Stimulated activated CD4-positive, alpha-beta T cell treated with anti-CD3 and anti-CD28 coated beads, Interleukin-4, amount 100 ng/mL, for 1 hour (primary cell): ENCODE measurements at places on chromosomes 2 and 18.

- no peak for DNase-seq
Measured at GRCh38 chr2:10101491-10101890, 21.0 kb upstream of the RRM2 start.

DNA sequence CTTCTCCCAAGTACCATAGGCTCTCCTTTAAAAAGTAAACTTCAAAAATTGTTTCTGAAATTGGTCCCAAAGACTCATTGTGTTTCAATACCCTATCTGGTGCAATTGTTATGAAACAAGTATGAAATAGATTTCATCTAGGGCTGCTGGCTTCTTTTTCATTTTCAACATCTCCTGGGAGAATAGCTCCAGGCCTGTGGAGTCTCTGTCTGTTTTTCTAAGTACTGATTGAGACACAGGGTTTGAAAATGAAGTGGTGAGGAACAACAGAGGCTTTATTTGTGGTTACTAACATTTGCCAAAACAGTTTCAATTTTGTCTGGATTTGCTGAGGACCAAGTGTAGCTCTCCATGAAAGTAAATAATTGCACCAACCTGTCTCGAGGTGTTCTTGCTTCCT lies 315.9 kb upstream of the LRATD1 start:
- no peak for DNase-seq

DNA sequence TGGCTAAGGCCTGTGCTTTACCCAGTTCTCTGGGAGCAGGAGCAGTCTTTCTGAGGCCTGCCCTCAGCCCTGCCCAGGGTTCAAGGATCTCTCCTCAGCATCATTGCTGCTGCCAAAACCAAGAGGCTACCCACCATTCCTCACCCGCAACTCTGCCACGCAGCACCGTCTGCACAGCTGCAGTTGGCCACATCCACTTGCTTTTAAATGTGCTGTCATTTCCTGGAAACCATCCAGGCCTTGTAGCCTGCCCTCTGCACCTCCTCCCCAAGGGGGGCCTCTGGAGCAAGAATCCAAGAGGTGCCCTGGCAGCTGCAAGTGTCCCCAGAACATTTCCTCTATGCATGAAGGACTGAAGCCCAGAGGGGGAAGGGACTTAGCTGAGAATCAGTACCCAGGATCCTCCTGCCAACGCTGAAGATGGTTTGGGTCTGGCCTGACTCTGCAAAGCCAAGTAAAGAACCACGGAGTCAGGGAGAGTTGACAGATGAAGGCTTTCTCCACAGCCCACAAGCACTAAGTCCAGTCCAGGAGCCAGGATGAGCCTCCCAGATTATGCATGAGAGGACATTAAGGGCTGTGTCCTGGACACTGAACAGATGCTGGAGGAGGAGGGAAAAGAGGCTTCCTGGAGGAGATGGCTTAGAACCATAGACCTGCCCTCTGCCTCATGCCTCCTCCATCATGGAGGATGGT lies 14.9 kb downstream of the EMX1 start:
- no peak for DNase-seq

GRCh38 chr2:100718065-100718629 lies 101.8 kb upstream of the NPAS2 start:
- no peak for DNase-seq

DNA sequence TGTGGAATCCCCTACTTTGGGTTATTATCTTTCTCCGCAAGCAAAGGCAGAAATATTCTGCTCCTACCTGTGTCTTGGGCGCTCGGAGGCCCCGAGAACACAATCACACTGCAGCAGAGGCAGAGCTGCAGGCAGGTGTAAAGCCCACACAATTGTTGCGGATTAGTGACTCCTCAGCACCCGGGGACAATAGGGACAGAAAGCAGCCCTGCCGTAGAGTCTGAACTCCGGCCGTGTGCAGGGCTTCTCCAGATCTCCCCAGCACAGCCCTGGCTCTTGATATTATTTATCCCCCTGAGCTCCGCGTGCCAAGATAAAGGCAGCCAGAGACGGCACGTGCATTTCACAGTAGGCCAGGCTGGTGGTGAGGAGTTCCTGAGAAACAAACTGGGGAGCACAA lies 229.2 kb downstream of the EN1 start:
- no peak for DNase-seq

- no peak for DNase-seq
Measured at GRCh38 chr2:162037886-162038285, 36.1 kb downstream of the DPP4 start.

DNA sequence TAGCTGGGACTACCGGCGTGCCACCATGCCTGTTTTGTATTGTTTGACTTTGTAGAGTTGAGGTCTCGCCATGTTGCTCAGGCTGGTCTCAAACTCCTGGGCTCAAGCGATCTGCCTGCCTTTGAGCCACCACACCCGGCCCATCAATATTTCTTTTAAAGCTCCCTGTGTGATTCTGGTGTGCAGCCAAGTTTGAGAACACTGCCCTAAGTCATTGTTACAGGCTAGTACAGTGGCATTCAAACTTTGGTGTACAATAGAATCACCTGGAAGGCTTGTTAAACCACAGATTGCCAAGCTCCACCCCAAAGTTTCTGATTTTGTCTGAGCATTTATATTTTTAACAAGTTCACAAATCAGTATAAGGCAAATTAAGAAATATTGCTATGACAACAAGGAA lies 99.9 kb downstream of the RBBP8 start:
- DNase-seq, result no peak

DNA sequence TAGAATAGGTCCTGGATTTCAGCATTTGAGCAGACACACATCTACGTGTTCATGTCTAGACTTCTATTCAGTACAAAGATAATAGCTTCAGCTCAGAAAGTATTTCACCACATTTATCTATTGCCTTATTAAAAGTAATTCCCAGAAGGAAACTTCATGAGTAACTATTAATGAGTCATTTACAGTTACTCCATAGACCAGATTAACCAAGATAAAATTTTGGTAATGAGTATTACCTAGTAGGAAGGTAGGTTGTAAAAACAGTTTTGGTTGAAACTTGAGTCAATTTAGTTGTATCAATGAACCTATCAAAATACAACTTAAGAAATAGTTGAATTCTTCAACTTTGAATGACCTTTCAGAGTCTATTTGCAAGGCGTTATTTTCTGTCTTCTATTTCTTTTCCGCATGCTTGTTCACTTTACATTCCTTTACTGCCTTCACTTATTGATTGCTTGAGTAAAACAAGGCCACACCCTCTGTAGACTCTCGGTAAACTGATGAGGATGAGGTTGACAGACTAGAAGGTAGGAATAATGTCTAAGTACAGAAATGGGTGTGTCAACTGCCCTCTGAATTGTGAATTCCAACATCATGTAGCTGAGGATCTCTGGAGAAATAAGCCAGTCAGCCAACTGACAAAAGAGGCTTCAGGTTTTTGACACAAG lies 1165.6 kb upstream of the ZEB2 start:
- DNase-seq, result no peak

GRCh38 chr2:240579071-240579762 lies 7.3 kb upstream of the CAPN10 start:
- DNase-seq, result no peak

GRCh38 chr2:16750175-16750924 lies 84.7 kb upstream of the CYRIA start:
- DNase-seq, result no peak

DNA sequence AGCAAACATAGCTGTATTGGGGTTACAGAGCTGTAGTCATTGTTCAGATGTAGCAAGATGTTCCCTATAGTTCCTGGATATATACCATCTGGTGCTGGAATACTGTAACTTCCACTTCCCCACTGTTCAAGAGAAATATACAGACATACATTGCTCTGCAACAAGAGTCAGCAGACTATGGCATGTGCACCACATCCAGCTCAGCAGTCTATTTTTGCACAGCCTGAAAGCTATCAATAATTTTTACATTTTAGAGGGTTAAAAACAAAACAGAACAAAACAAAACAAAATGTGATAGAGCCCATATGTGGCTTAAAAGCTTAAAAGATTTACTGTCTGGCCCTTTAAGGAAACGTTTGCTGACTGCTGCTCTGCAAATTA lies 31.8 kb upstream of the VIT start:
- DNase-seq, result no peak

DNA sequence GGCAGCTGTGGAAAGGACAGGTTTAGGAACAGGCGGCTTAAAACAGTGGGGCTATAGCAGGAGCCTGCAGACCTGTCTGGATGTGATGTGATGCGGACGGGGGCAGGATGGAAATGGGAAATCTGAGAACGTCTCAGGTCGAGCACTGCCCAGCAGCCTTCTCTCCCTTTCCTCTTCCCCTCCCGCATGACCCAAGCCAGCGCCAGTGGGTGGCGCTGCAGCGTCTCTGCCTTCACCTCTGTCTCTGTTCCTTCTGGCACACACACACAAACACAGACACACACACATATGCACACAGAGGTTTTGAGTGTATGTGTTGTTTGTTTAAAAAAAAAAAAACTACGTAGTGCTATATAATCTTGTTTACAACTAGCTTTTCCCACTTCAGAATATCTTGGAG lies 82.0 kb upstream of the SLC66A3 start:
- DNase-seq, result peak; percentile 9

DNA sequence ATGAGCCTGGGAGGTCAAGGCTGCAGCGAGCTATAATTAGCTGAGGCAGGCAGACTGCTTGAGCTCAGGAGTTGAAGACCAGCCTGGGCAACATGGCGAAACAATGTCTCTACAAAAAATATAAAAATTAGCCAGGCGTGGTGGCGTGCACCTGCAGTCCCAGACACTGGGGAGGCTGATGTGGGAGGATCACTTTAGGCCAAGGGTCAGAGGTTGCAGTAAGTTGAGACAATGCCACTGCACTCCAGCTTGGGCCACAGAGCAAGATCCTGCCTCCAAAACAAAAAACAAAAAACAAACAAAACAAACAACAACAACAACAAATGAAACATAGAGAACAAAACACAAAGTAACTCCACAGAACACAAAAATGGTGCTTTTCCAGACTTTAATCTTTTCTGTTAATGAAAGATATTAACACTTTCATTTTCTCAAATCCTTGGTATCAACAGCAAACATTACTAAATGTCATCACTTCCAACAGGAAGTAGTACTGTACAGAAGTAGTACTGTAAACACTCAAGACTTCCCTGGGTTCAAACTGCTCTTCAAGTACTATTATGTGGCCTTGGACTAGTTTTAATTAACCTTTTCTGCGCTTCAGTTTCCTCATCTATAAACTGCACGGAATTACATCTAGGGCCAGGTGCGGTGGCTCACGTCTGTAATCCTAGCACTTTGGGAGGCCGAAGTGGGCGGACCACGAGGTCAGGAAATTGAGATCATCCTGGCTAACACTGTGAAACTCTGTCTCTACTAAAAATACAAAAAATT lies 27.9 kb downstream of the PUM2 start:
- DNase-seq, result no peak

GRCh38 chr2:177270531-177270930 lies 6.0 kb upstream of the NFE2L2 start:
- no peak for DNase-seq

DNA sequence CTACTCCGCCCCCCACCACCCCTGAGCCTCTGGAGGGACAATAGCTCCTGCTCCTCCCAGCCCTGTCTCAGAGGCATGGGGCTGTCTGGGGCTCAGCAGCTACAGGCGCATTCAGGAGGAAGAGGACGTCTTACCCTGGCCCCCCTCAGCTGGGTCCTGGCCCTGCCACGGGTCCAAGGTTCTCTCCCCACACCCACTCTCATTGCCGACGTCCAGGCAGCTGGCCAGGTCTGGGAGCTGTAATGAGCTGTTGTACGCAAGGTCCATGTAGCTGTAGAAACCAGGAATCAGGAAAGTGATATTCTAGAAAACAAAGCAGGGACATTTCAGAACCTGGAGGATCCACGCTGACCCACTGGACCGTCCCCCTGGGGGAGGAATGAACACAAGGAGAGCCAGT lies 13.5 kb downstream of the PASK start:
- DNase-seq, result no peak

GRCh38 chr2:29053223-29053622 lies 21.1 kb downstream of the PCARE start:
- no peak for DNase-seq

- DNase-seq, result no peak
Measured at GRCh38 chr2:85419009-85419675, 628 bp downstream of the SH2D6 start.

DNA sequence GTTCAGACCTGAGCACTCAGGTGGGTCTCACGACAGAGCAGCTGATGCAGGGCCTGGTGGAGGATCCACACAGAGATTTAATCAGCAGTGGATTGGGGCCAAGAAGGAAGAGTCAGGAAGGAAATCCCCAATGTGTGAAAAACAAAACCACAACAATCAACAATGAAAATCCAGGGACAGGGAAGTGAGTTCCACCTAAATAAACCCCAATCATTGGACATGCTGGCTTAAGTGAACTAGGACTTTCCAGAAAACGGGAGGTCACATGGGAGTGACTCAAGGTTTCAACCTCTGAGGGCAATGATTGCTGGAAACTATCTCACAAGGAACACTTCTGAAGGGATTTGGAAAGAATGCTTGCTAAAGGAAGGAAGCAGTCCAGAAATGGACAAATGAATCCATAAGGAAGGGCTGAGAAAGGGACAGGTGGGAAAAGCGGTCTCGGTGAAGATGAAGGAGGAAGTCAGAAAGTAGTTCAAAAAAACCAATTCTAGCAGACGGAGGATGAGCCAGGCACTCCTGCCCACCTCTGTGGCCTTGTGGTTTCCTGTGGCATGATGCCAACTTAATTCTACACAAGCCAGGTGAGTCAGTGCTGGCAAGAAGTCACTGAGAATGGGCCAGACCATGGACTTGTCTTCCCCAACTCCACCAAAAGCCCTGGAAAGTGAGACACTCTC lies 15.4 kb upstream of the XDH start:
- DNase-seq, result peak; percentile 20

DNA sequence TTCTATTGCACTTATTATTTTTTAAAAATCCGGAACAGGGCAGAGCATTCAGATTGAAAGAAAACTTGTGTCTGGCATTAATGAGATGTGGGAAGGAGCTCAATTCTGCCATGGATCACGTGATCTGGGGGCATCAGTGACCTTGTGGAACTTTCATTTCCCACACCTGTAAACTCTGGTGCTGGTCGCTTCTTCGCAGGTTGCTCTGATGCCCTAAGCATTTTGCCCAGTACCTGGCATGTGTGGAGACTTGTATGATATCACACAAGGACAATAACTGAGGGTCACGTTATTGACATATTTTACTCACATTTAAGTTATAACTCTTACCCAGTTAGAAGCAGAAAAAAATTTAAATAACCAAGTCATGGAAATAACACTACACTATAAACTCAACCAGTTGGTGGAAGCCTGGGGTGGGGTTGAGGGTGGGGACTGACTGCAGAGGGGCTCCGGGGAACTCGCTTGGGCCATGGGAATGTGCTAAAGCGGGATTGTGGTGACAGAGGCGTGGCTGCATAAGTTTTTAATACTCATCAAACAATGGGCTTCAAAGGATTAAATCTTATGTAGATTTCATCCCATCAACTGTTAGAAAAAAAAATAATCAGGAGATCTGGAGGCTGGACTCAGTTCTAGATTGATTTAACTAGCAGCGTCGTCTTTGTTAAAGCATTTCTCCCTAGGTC lies 36.5 kb downstream of the ST3GAL5 start:
- DNase-seq, result no peak
